ENCODE measurements at places on chromosomes 7 and 10.

DNA sequence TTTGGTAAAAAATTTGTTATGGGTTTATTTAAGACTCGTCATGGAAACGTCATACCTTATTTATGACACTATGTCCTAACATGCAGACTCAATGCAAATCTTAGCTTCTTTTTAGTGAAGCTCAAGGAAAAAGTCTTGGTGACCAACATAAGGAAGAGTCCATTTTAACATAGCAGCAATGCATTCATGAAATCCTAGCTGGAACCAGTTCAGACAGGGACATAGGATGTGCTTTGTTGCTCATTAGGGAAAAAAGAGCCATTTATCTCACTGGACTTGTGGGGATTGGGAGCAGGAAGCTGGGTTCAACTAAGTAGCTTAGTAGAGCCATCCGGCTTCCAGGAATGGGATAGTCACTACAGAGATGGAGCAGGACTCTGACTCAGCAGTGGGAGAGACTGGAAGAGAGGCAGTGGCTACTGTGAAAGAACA, 100.7 kb upstream of the DKK1 start:
- no peak for DNase-seq

GRCh38 chr10:109941236-109941862, 18.0 kb upstream of the XPNPEP1 start:
- DNase-seq: no peak

- DNase-seq: no peak
Observed at GRCh38 chr7:5424749-5425506, 1.3 kb upstream of the TNRC18 start.

DNA sequence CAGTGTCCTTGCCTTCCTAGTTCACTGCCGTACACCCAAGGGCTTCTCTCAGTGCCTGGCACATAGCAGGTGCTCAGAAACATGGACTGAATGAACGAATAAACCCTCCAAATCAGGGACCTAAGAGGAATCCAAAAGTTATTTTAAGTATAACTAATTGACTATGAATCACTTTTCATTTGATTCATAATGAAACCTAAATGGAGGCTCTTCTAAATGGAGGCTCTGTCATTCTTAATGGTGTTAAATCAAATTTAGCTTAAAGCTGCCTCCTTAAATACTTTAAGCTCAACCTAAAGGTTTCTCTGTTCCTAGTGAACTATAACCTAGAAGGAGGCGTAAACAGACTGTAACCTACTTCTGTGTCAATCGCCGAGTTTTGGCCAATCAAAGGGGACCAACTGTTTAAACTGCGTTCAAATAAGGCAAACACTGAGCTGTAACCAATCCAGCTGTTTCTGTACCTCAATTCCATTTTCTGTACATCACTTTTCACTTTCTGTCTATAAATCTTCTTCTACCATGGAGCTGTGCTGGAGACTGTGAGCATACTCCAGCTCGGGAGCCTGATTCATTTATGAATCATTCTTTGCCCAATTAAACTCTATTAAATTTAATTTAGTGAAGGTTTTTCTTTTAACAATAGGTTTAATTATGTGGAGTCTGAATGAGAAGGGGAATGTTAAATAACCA, 11.0 kb downstream of the PYROXD2 start:
- DNase-seq: no peak

GRCh38 chr7:149181450-149181790, 13.9 kb upstream of the ZNF282 start:
- no peak for DNase-seq

GRCh38 chr7:98202367-98203195, 8.7 kb upstream of the BHLHA15 start:
- DNase-seq: peak; percentile 50

DNA sequence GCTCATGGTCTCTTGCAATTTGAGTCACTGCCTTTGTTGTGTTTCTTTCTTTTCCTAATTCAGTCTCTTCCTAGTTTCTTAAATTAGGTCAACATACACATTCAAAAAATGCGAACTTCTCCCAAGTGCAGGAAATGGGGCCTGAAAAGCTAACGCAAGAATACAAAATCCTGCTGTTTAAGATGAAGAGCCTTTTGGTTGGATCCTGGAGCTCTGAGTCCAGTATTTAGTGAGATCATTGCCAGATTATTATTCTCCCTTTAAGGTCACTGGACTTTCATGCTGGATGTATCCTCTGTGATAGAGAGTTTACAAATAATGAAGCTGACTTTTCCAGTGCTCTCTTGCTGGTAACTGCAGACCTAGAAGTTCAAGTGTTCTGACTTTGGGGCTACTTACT, 401.9 kb upstream of the MKI67 start:
- DNase-seq: no peak

- DNase-seq: no peak
Observed at GRCh38 chr10:132538790-132539421, 1.3 kb downstream of the INPP5A start.

- DNase-seq: no peak
Observed at GRCh38 chr7:151195616-151196450, 8.8 kb upstream of the ASB10 start.

DNA sequence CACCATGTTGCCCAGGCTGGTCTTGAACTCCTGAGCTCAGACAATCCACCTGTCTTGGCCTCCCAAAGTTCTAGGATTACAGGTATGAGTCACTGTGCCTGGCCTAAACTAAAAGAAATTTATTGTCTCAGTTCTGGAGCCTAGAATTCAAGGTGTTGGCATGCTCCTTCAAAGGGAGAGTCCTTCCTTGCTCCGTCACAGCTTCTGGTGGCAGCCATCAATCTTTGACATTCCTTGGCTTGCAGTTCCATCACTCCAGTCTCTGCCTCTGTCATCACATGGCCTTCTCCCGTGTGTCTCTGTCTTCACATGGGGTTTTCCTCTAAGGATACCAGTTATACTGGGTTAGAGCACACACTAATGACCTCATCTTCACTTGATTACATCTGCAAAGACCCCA, 55.5 kb downstream of the DNAJC12 start:
- DNase-seq: no peak

DNA sequence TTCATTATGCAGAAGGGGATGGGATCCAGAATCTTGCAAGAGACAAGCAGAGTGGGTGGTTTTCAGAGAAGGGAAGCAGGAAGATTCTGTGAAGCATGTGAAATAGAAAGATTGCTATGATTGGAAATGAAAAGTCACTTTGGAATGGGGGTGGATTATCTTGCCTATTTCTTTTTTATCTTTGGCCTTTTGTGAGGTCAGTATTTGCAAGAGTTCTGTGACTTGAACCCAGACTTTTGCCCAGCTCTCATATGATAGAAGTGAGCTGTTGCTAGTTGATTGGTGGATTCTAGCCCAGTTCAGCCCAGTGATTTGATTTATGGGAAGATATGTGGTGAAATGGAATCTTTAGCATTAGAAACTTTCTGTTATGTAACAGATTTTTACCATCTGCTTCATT, 17.1 kb downstream of the ENTPD7 start:
- no peak for DNase-seq

DNA sequence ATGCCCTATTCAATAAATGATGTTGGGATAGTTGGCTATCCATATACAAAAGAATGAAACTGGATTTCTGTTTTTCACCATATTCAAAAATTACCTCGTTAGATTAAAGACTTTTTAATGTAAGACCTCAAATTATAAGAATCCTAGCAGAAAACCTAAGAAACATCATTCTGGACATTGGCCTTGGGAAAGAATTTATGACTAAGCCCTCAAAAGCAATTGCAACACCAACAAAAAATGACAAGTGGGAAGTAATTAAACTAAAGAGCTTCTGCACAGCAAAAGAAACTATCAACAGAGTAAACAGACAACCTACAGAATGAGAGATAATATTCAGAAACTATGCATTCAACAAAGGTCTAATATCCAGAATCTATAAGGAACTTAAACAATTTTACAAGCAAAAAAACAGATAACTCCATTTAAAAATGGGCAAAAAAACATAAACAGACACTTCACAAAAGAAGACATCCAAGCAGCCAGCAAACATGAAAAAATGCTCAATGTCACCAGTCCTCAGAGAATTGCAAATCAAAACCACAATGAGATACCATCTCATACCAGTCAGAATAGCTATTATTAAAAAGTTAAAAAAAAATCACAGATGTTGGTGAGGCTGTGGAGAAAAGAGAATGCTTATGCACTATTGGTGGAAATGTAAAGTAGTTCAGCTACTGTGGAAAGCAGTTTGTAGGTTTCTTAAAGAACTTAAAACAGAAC, 309.8 kb downstream of the AHR start:
- DNase-seq: no peak

- no peak for DNase-seq
Observed at GRCh38 chr10:12130237-12130872, 878 bp downstream of the SEC61A2 start.

GRCh38 chr10:29496341-29497162, 138.2 kb downstream of the SVIL start:
- peak; percentile 13 for DNase-seq

GRCh38 chr10:20931156-20931795, 34.2 kb upstream of the NEBL start:
- DNase-seq: no peak
